ENCODE measurements at places on chromosomes 6 and 20.

DNA sequence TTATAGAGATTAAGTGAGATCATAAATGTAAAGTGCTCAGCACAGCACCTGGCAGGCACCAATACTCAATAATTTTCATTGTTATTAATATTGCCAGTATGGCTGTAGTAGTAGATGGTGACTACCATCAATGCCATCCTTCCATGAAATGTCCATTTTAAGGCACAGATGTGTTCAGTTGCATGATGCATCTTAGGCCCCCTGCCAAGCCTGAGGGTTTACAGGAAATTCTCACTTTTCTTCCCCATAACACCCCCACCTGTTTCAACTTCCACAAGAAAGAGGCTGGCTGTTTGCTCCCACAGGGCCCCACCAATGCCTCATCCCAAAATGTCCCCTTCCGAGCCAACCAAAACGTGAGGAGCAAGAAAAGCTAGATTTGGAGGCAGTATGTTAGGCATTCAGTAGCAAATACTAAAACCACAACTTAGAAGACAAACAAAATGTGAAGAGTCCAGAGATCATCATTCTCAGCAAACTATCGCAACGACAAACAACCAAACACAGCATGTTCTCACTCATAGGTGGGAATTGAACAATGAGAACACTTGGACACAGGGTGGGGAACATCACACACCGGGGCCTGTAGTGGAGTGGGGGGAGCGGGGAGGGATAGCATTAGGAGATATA lies 110.6 kb upstream of the NHSL1 start:
- no peak for DNase-seq

DNA sequence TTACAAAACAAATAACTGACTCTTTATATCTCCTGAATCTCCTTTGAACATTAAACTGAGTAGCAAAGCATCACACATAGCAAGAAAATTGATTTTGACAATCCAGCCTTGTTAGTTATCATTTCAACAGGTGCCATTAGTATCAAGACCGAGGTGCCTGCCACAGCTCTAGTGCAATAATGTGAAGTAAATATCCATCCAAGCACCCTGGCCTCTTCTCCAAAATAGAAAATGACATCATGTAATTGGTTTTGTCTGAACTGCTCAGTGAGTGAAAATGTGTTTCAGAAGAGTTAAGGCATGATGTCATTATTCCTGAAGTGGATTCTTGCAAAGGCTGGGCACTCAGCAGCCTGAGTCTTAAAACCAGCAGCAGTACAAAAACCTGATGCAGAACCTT lies 341.4 kb downstream of the PLCB1 start:
- no peak for DNase-seq

GRCh38 chr6:27145731-27146455 lies 101.6 kb upstream of the PRSS16 start:
- DNase-seq: peak; percentile 72

DNA sequence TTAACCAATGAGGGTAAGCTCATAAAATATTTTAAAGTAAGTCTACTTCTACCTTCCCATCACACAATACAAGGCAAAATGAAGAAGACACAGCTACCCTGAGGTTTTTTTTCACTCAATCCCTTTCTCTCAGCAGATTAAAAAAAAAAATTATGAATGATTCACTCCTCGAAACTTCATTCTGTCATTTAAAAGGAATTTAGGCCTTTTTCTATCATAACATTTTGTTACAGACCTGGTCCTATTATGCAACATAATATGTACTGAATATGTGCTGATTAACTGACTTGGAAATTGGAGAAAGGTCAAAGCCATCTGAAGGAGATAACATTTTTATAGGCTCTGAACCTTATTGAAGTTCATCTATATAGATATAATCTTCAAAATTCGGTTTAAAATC lies 45.5 kb downstream of the PRL start:
- no peak for DNase-seq

DNA sequence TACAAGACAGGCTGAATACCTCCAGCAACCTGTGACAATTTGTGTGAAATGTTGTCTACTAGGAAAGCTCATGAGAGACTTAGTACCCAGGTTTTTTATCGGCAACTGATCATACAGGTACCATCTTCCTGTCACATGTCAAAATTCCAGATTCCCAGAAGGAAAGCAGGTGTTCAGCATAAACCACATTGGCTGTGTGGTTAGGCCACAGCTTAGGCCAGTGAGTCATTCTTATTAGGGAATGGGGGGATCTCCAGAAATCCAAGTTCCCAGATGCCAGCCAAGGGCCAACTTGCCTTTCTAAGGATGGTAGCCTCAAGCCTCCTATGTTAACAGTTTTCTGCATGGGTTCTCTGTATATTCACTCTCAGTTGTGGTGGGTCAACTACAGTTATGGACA lies 65.9 kb downstream of the FAM184A start:
- DNase-seq: no peak

GRCh38 chr6:25731721-25732120 lies 22.8 kb upstream of the SLC17A4 start:
- DNase-seq: no peak

GRCh38 chr6:4327841-4328240 lies 192.5 kb upstream of the ECI2 start:
- no peak for DNase-seq

- DNase-seq: no peak
Observed at GRCh38 chr6:68738039-68738438, 103.0 kb downstream of the ADGRB3 start.

GRCh38 chr6:135062735-135063134 lies 8.1 kb upstream of the HBS1L start:
- no peak for DNase-seq

GRCh38 chr6:15061180-15061641 lies 184.7 kb upstream of the JARID2 start:
- DNase-seq: no peak

DNA sequence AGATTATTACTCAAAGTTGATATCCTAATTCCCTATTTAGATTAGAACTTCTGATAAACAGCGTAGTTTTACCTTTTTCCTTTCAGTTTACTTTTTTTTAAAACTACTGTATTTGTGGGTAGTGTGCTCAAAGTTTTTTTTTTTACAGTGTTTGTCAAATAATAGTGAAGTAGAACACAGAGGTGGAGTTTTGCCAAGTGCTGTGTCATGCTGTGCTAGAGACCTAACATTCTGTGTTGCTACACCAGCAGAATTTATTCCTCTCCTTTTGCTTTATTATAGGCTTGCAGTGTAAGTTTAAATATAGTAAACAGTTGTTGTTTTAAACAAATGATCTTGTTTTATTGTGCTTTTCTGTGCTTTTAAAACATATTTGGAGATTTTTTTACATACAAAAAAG lies 125.4 kb downstream of the HIVEP1 start:
- no peak for DNase-seq

DNA sequence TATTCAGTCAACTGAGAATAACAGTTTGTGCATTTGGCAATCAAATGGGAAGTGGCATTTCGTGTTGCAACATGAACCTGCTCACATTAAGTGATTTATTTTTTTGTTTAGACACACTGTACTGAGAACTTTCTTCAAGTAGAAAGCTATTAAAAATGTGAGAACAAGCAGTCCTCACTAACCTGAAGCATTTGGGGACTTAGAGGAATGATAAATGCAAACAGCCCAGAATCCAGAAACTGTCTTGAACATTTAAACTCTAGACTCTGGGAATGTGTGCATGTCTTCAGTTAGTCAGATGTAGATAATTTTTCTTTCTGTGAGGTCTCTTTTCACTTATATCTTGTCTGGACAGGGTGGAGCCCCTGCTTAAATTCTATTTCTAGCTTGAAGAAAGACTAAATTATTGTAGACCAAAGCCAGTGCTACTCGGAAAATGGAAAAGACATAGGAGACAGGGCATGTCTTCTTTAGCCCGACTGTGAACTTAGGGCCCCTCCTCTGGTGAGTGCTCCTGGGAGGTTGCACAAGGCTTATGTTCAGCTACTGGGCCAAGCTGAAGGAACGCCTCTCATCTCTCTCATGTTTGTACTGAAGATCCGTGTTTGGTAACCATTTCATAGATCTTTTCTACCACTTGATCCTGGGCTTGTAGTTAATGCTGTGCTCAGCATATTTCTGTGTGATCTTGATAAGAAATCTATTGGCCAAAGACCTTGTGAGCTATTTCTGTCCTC lies 70.1 kb downstream of the SLX4IP start:
- DNase-seq: no peak

GRCh38 chr6:132465530-132466485 lies 47.1 kb downstream of the STX7 start:
- no peak for DNase-seq

DNA sequence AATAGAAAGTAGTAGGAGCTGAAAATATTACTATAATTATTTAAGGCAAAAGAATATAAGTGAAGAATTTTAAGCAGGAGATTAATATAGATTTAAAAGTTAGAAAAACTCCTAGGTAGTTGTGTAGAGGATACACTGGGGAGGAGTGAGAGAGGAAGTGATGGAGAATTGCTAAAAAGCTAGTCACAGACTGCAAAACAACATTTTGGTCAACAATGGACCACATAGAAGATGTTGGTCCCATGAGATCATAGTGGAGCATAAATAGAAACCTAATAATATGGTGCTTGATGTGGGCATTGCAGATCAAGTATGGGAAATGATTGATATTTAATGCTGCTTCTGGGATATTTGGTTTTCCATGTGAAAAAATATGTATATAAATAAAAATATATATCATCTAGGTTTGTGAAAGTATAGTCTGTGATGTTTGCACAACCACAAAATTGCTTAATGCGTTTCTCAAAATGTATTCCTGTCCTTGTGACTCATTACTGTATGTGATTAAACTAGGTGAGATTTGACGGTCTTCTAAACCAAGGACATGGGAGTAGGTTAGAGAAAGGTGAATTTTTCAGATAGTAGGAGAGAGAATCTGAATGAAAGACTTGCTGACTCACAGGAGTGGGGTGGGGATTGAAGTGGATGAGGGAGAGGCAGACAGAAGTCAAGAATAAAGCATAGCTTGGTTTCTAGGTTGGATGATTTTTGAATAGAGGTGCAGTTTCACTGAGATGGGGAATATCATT lies 174.0 kb downstream of the BCKDHB start:
- no peak for DNase-seq

- DNase-seq: no peak
Observed at GRCh38 chr6:56959938-56960337, 5.0 kb downstream of the BEND6 start.

- DNase-seq: no peak
Observed at GRCh38 chr20:2749951-2750490, 50.4 kb downstream of the CPXM1 start.

DNA sequence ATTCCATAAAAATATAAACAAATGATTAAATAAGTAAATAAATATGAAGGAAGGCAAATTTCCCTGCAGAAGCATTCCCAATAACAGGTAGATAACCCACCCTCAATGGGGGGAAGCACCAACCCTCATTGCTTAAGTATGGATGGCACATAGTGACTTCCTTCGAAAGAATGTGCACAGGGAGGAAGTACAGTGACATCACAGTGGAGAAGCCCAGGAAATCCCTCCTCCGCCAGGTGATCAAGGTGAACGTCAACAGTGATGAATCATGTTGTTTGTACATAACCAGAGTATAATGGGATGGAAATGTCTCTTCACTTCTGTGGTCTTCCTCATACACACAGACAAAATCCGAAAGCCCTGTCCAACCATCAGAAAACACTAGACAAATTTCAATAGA lies 267.9 kb downstream of the THBS2 start:
- no peak for DNase-seq

GRCh38 chr6:97864366-97864765 lies 581.4 kb upstream of the MMS22L start:
- DNase-seq: no peak

DNA sequence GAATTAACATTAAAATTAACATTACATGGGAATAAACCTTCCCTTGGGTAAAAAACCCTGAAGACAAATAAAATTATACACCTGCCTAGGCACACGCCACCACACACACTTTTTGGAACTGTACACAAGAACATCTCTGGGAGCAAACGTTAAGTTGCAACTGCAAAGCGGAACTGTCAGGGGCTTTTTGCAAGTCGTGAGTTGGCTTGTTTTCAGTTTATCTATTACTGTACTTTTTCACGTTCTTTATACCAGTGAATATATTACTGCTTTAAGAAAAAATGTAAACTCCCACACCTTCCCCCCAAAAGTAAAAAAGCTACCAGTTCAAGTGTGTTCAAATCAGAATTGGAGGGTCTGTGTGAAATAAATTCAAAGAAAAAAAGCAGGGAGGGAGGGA lies 65.5 kb upstream of the NFATC2 start:
- no peak for DNase-seq

DNA sequence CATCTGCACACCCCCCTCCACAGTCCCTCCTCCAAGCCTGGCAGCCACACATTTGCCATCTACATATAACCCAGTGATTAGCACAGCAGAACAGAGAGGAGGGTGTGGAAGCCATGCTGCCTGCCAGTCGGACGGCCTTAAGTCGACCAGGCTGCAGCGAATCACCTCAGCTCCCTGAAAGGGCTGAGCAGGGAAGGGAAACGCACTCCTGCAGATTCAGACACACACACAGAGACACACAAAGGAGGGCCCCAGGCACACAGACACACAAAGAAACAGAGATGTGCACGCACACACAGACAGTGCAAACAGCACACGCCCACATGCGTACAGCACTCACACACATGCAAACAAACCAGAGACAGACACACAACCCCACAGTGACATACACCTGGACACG lies 11.2 kb upstream of the SIRPA start:
- DNase-seq: no peak

GRCh38 chr20:51091406-51092195 lies 68.7 kb upstream of the KCNG1 start:
- no peak for DNase-seq

- no peak for DNase-seq
Observed at GRCh38 chr20:21504323-21504722, 9.5 kb downstream of the NKX2-2 start.

GRCh38 chr6:16690608-16691142 lies 70.6 kb downstream of the ATXN1 start:
- no peak for DNase-seq

DNA sequence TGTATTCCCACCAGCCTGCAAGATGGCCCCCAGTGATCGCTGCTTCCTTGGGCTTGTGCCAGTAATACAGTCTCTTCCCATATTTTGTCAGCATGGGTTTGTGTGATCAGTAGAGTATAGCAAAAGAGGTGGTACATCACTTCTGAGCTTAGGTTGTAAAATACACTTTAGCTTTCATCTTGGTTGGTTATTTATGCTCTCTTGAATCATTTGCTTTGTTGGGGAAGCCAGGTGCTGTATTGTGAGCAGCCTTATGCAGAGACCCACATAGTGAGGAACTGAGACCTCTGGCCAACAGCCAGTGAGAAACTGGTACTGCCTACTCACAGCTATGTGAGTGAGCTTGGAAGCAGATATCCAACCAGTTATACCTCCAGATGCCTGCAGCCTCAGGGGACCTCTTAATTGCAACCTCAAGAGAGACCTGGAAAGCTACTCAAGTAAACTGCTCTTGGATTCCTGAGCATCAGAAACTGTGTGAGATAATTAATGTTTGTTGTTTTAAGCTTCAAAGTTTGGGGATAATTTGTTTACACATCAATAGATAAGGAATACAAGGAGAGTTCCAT lies 229.3 kb downstream of the FARS2 start:
- DNase-seq: no peak
